ENCODE measurements at places on chromosomes 6 and 20.

DNA sequence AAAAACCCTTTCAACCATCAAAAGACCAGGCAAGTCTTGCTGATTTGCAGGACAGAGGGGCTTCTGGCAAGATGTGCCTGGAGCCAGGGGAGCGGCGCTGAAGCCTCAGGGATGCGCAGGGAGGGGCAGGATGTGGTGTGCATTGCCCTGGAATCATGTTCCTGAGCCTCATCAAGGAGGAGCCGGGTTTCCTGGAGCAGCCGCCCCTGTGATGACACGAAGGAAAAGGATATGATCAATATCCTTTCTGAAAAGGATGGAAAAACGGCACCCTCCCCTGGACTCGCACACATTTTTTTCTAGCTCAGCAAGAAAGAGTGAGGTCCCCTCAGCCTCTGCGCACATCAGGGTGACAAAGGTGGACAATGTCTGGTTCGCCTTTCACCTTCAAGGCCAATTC lies 173.1 kb upstream of the SSTR4 start:
- no peak for DNase-seq

- no peak for DNase-seq
Observed at GRCh38 chr6:129684903-129685661, 24.9 kb downstream of the ARHGAP18 start.

DNA sequence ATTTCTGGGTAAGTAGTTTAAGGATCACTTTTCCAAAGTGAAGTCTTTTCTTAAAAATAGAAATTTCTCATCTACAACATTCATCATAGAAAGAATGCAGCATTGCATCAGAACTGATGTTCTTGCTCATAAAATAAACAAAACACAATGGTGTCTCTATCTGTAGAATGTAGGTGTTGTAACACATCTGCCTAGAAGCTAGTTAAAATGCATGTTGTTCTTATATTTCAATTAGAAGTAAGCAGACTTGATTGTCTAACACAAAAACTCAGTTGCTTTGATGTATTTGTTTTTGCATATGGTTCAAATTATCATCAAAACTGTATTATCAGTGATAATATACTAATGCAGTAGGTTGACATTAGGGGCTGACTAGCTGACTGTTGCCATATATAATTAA lies 654.7 kb upstream of the FLRT3 start:
- DNase-seq: peak; percentile 19

DNA sequence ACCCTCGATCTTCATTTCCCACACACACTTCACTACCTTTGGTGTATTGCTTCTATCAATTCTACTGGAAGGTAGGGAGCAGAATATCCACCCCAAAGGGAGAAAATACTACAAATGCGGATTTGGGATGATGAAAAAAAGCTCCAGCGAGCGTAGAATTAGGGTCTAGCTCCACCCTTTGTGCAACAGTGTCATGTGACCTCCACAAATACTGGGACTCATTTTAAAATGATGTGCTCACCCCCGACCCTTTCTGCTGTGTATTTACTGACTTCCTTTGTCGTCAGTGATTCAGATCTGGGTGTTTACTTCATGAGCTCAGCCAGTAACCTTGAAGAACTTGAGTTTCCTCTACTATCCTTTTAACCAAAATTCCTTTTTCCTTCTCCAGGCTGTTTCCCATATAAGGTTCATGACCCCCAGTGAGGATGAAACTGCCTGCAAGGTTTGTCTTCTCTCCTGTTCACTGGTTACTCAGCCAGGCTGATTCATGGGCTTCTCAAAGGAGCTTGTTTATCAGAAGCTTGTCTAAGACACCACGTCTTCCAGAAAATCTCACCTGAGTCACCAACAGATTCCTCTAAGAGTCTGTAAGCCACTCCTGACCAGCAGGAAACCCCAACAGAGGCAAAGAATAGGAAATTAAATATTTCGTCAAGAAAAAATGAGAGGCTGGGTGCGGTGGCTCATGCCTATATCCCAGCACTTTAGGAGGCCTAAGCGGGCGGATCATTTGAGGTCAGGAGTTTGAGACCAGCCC lies 39.6 kb upstream of the PAX1 start:
- DNase-seq: no peak

- no peak for DNase-seq
Observed at GRCh38 chr6:44712353-44713111, 325.0 kb downstream of the CDC5L start.

DNA sequence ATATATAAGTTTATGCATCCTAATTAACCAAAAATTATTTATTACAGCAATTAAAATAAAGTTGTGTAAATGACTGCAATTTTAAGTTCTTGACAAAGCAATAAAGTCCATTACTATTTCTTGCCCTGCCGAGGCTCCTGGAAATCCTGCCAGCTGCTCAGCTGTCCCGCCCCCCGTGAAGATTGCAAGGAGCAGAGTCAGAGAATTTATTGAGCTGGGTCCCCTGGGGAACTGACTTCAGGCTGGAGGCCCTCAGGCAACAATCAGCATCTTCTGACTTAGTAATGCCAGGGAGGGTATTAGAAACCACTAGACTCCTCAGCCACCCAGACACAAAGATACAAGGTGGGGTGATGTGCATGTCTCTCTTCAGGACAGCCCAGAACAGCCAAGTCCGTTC lies 92.3 kb downstream of the EDN3 start:
- no peak for DNase-seq

DNA sequence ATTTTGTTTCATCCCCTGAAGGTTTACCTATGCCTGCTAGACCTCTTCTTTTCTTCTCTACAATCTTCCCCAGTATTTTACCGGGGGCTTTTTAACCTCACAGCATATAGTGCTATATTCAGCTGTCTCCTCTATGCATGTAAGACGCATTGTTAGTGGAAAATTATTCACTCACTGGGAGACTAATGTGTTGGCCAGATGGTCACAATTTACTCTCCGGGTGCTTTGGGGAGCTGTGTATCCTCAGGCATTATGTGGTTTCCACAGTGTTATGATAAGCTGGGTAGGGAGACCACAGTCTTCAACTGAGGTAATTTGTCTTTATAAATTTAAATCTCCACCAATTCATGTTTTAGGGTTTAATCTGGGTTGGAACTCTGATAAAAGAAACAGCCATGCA lies 553.8 kb upstream of the PTCHD4 start:
- no peak for DNase-seq

DNA sequence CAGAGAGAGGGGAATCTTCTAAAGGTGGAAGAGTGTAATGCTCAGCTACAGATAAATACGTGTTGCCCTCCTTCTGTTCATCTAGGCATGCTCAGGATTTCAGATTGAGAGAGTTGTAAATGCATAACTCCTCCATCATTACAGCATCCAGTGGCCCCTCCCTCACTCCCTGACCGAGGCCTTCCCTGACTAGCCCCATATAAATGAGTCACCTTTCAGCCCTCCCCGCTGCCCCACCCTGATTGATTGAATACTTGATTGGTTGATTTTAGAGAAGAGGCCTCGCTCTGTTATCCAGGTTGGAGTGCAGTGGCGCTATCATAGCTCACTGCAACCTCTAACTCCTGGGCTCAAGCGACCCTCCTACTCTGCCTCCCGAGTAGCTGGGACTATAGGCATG lies 193.7 kb downstream of the EYA2 start:
- no peak for DNase-seq

GRCh38 chr20:1472556-1473245 lies 6.1 kb upstream of the NSFL1C start:
- no peak for DNase-seq

- DNase-seq: no peak
Observed at GRCh38 chr6:136467186-136467585, 83.0 kb downstream of the MAP7 start.

DNA sequence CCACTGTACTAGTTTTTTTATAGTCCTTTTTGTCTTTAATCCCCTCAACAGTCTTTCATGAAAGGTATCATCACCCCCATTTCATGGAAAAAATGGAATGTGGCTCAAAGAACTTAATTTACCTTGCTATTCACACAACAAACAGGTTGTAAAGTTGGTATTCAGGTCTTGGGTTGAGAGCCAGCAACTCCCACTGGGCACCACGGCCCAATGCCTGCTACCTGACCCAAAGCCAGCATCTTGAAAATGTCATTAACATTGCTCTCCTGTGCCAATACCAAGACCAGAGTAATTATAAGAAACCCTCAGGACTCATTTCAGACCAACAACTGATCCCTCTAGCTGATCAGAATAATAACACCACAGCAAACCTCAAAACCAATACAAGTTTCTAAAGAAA lies 75.7 kb downstream of the METTL24 start:
- no peak for DNase-seq

DNA sequence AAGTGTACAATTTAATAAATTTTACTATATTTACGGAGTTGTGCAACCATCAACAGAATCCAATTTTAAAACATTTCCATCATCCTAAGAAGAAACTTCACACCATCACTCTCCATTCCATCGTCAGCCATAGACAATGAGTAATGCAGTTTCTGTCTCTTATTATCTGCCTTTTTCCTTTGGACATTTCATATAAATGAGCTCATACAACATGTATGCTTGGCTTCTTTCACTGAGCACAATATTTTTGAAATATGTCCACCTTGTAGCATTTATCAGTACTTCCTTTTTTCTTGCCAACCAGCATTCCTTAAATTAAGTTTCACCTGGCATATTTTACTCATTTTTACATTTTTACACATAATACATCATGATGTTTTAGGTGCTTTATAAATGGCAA lies 22.7 kb upstream of the HIVEP1 start:
- no peak for DNase-seq

- DNase-seq: no peak
Observed at GRCh38 chr6:34574647-34575293, 18.6 kb upstream of the SPDEF start.

DNA sequence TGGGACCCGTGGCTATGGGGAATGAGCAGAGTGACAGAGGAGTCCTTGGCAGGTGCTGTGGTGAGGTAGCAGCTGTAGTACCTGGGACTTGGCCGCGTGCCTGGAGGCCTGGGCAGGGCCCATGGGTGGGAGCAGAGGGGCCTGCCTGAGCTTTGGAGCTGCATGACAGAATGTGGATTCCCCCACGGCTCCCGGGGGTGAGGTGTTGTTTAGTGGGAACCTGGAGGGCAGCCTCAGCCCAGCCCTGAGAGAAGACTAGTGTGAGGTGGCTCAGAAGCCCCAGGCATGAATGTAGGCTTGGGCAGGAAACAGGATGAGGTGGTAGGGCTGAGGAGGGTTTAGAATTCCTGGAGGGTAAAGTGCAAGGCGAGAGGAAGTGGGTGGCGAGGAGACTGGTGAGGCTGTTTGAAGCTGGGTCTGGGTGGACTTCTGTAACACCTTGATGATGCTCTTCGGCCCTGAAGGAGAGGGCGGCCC lies 86.5 kb upstream of the SCP2D1 start:
- DNase-seq: no peak

GRCh38 chr6:6916598-6916997 lies 191.2 kb upstream of the RREB1 start:
- DNase-seq: no peak

GRCh38 chr6:71489736-71490135 lies 201.1 kb downstream of the OGFRL1 start:
- peak; percentile 82 for DNase-seq

GRCh38 chr20:15742087-15742486 lies 831.2 kb downstream of the KIF16B start:
- no peak for DNase-seq

- no peak for DNase-seq
Observed at GRCh38 chr6:134111062-134111677, 58.7 kb upstream of the SLC2A12 start.

GRCh38 chr6:16102208-16102607 lies 26.7 kb upstream of the MYLIP start:
- DNase-seq: no peak

GRCh38 chr6:155406801-155407200 lies 48.8 kb downstream of the NOX3 start:
- DNase-seq: no peak

DNA sequence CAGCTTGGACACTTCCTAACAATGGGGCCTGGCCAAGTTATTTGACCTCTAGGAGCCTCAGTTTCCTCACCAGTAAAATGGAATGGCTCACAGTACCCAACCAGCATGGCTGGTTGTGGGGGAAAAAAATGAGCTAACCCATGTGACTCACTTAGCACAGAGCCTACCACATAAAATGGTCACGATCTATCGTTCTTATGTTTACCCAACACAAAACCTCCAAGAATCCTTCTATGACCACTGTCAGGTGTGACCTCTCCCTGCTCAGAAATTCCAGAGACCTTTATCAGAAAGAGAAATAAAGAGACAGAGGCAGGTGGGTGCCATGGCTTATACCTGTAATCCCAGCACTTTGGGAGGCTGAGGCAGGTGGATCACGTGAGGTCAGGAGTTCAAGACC lies 39.4 kb downstream of the BPIFB1 start:
- DNase-seq: no peak

- no peak for DNase-seq
Observed at GRCh38 chr6:83061190-83061589, 4.5 kb downstream of the UBE3D start.

GRCh38 chr20:62428002-62428372 lies 648 bp upstream of the RBBP8NL start:
- no peak for DNase-seq

- DNase-seq: no peak
Observed at GRCh38 chr6:29967379-29968010, 25.2 kb downstream of the HLA-A start.

DNA sequence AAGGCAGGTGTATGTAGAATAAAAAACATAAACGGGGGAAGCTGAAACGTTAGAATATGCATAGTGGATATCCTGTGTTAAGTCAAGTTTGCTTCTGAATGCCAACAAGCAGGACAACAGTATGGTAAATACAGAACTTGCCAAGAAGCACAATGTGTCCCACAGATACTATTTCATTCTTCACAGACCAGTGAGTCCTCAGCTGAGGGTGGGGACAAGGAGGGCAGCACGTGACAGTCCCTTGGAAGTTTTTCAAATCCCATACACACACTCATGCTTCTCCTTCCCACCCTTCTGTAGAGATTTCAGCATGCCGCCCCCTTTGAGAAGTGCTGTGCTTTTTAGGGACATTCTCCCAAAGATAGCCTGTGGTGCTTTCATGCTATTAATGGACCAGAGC lies 268.5 kb upstream of the ECI2 start:
- DNase-seq: no peak

- no peak for DNase-seq
Observed at GRCh38 chr6:35291491-35291890, 6.1 kb upstream of the DEF6 start.

- DNase-seq: peak; percentile 46
Observed at GRCh38 chr6:53984163-53984562, 127.1 kb upstream of the MLIP start.

GRCh38 chr6:56995347-56995902 lies 40.5 kb downstream of the BEND6 start:
- no peak for DNase-seq

GRCh38 chr20:4060064-4060795 lies 44.9 kb upstream of the RNF24 start:
- DNase-seq: no peak

GRCh38 chr6:159305804-159306537 lies 136.8 kb downstream of the FNDC1 start:
- no peak for DNase-seq

GRCh38 chr20:51326201-51326819 lies 216.2 kb downstream of the NFATC2 start:
- no peak for DNase-seq

DNA sequence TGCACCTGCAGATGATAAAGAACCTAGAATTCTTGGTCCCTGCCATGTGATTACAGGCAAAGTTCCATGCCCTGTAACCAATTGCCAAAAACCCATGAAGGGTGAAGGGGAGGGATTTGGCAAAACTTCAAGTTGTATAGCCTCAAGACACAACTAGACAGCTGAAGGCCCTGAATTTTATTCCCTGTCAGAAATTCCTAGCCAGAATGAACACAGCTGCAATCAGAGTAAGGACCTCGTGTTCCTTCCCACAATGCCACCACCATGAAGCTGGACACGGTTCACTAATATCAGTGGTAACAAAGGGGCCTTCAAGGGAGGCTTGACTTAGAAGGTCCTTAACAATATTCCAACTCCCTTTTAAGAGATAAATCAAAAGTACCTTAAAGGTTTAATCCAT lies 22.5 kb upstream of the IRAK1BP1 start:
- no peak for DNase-seq

Data from GM04503 (cell line).